ENCODE measurements at places on chromosomes 6 and 20.

DNA sequence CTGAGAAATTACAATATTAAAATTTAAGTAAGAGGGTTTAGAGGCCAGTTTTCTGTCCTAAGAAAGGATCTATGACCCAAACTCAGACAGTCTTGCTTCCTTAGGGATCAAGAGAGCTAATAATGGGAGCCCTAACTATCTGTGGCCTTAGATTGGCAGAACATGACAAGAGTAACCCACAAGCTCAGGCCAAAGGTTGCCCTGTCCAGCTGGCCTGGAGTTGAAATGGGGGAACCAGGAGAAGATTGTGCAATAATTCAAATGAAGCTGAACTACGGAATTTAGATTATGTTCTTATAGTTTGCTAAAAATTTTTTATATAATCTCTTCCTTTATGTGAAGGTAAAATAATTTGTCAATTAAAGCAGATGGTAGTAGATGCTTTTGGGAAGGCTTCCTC is 26.4 kb downstream of the LAMA4 start:
- no peak for DNase-seq

- no peak for DNase-seq
Measured at GRCh38 chr6:85464260-85464644, 14.4 kb downstream of the NT5E start.

DNA sequence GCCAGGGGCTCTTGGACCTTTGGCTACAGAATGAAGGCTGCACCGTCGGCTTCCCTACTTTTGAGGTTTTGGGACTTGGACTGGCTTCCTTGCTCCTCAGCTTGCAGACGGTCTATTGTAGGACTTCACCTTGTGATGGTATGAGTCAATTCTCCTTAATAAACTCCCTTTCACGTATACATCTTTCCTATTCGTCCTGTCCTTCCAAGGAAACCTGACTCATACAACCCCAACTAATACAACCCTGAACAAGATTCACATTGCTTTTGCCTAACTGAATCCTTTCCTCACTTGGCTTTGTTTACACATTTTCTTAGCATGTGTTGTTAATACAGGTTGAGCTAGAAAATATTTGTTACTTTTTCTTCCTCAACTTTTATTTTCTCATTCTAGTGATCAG is 21.9 kb downstream of the TBXT start:
- no peak for DNase-seq

DNA sequence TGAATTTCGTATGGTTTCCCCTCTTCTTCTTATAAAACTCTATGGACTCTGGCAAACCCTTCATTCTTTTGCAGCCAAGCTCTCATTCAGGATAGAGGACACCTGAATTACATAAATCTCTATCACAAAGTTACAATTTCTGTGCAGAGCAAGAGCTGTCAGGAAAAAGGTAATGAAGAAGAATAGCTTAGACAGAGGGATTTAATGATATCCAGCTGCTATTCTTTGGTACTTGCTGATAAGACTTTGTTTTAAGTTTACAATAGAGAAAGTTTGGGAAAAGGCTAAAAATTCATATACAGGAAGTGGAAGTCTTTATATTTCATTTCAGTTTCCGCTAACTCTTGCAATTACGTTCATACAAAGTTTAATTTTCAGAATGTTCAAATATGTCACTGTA is 227.0 kb downstream of the FOXC1 start:
- DNase-seq: no peak

- DNase-seq: no peak
Measured at GRCh38 chr6:159826968-159827647, 27.0 kb downstream of the PNLDC1 start.

DNA sequence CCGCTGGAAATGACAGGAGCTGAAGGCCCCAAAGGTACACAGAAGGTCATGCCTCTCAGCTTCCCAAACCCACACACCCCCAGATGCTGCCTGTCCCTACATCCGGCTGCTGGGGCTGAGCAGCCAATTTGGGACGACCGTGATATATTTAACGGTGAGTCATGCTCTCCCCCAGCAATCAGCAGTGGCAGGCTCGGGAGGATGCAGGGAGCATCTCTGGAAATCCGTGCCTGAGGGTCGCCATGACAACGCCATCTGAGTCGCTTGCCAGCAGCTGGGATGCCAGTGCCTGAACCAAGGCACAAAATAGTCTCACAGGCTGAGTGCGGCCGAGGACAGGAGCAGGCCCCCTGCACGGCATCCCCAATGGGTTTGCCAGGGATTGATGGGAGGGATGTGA is 57.9 kb downstream of the KCNB1 start:
- DNase-seq: no peak

DNA sequence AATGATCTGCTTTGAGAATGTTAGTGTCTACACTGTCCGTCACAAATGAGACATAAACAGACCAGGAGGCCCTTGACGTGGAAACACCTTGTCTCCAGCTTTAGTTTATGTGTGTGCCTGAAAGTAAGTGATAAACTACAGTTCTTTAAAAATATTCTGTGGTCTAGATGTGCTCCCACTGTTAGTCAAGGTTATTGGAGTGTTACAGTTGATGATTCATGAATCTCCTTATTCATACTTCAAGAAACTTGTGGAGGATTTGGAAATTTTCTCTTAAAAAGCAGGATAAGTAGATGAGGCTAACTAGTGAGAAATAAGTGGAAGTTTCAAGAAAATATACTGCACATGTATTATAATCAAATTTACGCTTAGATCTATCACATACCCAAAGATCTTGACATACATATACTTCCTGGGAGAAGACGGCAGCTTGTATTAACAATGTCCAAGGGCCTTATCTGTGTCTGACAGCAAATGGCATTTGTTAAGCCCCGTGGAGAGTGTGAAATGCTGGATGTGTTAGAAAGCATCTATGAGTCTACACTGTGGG is 90.5 kb upstream of the MBOAT1 start:
- no peak for DNase-seq

DNA sequence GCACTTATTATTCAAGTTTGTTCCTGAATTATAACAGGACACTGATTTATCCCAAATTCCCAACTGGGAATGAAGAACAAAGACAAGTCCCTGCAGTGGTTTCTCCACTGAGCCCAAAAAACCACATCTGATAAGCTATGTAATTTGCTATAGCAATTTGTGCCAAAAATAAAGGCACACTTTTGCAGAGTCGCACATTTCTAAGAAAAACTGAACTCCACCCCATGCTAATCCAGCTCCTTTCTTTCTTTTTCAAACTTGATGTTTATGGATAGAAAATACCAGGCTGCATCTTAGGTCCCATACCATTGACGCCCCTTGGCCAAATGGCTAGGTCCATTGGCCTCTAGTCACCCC is 170.2 kb upstream of the CITED2 start:
- no peak for DNase-seq

GRCh38 chr6:3210024-3210610 is 17.3 kb downstream of the TUBB2B start:
- DNase-seq: no peak

DNA sequence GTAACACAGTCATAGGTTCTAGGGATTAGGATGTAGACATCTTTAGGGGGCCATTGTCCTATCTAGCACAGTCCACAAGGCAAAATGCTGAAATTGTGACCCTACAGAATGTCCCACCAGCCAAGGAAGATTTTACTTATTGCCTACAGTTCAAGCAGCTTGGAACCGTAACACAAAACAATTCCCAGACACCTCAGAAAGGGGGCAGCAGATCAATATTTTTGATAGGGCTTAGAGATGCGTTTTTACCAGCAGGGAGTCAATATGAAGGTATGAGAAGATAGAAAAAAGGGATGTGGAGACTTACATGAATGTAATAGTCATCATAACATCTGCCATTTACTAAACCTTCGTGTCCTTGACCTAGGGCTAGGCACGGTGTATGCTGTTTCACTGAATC is 81.0 kb downstream of the TMEM170B start:
- DNase-seq: no peak

DNA sequence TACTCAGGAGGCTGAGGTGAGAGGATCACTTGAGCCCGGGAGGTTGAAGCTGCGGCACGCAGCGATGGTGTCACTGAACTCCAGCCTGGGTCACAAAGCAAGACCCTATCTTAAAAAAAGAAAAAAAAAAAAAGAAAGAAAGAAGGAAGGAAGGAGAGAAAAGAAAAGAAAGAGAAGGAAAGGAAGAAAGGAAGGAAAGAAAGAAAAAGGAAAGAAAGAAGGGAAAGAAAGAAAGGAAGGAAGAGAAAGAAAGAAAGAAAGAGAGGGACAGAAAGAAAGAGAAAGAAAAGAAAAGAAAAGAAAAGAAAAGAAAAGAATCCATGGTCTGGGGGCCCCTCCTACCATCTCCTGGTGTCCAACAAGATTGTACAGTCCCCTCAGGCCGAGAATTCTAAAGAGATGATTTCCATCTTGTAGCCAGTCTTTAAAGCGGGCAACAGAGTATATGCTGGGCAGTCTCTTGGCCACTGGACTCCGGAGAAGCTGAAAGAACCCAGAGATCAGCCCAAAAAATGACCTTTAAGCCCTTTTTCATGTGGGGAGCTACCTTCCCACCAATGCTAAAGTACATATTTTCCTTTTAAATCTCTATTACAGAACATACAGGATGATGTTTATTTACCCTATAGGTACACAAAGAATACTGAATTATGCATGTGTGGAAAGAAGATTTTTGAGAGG is 23.7 kb upstream of the RBL1 start:
- no peak for DNase-seq

- DNase-seq: no peak
Measured at GRCh38 chr6:1906609-1907008, 296.9 kb downstream of the FOXC1 start.

GRCh38 chr20:63086421-63087235 is 79.9 kb upstream of the BHLHE23 start:
- no peak for DNase-seq

DNA sequence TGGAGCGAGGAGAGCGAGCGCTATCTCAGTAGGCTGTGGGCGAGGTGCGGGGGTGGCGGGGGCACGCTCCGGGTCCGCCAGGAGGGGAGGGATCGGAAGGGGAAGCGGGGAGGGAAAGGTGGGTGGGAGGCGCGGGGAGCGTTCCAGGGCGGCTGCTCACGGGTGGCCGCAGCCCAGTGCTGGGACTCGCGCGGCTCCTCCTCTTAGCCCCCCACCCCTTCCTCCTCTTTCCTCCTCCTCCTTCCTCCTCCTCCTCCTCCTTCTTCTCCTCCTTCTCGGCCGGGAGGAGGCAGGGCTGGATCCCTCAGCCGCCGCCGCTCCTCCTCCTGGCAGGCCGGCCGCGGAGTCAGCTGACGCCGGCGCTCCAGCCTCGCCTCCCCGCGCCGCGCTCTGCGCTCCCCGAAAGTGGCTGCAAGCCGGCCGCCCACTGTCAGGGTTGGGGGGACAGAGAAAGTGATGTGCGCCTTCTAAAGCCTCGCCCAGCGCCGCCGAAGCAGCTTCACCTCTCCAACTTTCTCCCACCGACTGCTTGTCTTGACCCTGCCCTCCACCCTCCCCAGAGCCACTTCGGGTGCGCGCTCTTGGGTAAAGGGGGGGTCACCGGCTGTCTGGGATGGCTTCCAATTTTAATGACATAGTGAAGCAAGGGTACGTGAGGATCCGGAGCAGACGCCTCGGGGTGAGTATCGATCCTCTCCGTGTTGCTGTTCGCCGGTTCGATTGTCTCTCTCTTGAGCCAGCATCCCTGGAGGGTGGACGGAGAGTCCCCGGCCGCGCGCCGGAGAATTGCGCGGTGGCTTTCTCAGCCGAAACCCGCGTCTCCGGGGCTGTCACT is at the start of gene DOK5:
Gene DOK5, plus strand, starts transcription at position 260 of the 835 bp plus-strand sequence. Its CDS starts 354 bp downstream, at position 614.
- no peak for DNase-seq

DNA sequence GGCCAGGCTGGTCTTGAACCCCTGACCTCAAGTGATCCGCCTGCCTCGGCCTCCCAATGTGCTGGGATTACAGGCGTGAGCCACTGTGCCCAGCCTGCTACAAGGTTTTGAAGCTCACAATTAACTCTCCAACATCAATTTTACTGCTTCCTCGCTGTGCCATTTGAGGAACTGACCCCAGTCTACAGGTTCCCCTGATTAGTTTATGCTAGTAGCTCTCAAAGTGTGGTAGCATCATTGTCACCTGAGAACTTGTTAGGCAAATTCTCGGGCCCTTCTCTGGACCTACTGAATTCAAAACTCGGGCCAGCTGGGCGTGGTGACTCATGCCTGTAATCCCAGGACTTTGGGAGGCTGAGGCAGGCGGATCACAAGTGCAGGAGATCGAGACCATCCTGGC is 49.4 kb downstream of the MCUR1 start:
- DNase-seq: no peak

GRCh38 chr6:144285798-144286502 is 815 bp downstream of the UTRN start:
- DNase-seq: no peak

- DNase-seq: no peak
Measured at GRCh38 chr20:14114065-14114704, 118.9 kb downstream of the MACROD2 start.

GRCh38 chr6:148538261-148539190 is 195.9 kb downstream of the SASH1 start:
- DNase-seq: no peak
